ENCODE measurements at places on chromosomes 16 and 17.

DNA sequence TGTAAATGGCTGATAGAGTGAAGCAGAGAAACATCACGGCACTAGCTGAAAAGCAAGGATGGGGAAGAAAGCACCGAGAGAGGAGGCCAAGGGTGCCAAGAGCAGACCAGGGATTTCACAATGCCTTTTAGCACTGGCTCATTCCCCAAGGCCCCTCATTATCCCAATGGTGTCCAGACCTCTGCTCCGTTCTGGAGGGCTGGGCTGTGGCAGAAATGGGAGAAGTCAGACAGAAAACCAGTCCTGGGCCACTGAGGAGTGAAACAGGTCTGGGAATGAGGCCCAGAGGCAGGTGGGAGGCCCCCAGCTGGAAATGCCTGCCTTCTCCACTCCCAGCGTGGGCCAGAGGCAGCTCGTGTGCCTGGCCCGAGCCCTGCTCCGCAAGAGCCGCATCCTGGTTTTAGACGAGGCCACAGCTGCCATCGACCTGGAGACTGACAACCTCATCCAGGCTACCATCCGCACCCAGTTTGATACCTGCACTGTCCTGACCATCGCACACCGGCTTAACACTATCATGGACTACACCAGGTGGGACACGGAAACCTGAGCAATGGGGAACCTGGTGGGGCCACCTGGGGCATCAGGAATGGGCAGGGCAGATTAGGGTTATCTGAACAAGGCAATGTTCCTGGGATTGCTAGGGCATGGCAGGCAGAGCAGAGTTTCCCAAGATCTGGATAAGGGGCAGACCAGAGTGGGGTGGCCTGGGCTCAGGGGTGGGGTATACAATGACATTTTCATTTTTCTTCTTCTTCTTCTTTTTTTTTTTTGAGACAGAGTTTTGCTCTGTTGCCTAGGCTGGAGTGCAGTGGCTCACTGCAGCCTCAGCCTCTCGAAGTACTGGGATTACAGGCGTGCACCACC lies 20.3 kb downstream of the ANKRD40 start:
- DNase-seq = no peak

- no peak for DNase-seq
Measured at GRCh38 chr17:32970281-32970680, 21.4 kb upstream of the SPACA3 start.

DNA sequence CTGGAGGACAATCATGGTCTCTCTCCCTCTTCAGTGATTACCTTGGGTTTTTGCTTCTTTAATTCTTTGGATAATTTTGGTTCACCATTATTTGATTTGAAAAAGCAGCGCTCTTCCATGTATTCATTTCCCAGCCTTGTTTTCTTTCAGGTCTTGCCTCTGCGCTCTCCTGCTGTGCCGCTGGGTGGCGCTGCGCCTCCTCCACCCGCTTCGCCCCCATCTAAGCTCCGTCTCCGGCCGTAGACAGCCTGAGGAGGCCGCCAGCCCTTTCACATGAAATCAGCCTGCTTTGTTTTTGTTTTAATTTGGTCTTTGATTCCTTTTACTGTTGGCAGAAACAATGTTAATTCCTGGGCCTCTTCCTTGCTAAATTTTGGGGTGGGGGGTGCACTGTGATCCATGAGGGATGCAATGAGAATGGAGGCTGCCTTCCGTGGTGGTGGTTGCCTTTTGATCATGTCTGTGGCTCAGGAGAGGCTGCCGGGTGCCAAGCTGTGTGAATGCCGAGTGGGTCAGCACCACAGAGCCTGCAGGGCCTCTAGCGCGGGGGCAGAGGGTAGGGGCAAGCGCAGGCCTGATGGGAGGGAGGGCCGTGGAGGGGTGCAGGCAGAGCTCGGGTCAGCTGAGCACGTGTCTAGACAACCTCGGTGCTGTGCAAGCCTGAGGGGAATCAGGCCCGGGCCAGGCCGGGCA lies 64.1 kb downstream of the PLD6 start:
- DNase-seq = peak; percentile 14

GRCh38 chr16:11379420-11379819 lies 34.2 kb downstream of the RMI2 start:
- no peak for DNase-seq

GRCh38 chr16:27369806-27370205 lies 32.2 kb upstream of the IL21R start:
- DNase-seq = no peak

GRCh38 chr17:58985971-58986370 lies 120.7 kb downstream of the TRIM37 start:
- DNase-seq = no peak

DNA sequence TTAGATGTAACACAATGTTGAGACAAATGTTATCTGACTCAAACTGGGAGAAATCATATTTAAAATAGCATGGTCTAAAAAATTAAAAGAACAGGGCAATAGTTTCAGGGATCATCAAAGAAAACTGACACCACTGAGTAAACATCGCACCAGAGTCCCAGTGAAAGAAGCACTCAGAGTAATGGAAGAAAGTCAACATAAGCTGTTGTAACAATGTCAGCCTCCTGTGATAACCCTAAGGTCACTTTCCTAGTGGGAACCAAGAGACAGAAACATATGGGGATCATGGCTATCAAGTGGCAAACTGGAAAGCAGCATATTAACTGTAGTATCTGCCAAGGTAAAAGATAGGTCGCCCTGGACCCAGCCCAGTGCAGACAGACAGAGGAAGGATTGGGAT lies 160.8 kb downstream of the CA10 start:
- no peak for DNase-seq

DNA sequence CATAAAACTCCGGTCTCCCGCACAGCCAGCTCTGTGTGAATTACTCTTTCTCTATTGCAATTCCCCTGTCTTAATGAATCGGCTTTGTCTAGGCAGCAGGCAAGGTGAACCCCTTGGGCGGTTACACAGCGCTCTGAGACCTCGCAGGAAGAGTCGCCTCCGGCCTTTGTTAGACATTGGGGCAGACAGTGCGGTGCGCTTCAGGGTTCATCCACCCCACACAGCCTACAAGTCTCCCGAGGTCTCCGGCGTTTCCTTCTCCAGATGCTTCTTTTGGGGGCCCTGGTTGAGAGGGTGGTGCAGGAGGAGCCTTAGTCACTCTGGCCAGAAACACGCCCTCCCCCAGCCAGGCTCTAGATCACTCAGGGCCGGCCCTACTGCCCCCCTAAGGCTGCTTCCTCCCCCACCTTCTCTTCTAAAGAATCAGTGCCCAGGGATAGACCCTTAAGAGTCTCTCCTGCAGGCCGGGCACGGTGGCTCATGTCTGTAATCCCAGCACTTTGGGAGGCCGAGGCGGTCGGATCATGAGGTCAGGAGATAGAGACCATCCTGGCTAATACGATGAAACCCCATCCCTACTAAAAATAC lies 1.7 kb upstream of the MSRB1 start:
- no peak for DNase-seq

DNA sequence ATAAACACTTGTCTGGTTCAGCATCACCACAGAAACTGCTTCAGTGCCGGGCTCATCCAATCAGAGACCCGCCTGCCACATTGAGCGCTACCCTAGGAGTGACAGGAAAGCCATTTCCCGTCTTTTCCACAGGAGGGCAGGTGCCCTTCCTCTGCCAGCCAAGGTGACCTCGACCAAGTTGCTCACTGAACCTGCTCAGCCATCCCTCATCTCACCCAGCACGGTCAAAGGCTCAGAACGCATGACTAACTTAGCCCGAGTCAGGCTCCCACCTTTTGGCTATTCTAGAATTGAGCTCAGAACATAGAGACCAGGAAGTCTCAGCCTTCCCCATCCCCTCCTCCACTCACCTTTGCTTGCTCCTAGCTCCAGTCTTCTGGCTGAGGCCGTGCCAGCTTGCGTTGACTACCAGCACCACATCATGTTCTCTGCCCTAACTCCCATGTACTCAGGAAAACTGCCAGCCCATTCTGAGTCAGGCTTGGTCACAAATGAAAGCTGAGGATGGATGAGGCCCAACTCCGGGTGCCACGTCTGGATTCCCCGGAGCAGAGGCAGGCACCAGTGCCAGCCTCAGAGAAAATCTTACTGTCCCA lies 15.6 kb downstream of the MRPS23 start:
- DNase-seq = no peak

DNA sequence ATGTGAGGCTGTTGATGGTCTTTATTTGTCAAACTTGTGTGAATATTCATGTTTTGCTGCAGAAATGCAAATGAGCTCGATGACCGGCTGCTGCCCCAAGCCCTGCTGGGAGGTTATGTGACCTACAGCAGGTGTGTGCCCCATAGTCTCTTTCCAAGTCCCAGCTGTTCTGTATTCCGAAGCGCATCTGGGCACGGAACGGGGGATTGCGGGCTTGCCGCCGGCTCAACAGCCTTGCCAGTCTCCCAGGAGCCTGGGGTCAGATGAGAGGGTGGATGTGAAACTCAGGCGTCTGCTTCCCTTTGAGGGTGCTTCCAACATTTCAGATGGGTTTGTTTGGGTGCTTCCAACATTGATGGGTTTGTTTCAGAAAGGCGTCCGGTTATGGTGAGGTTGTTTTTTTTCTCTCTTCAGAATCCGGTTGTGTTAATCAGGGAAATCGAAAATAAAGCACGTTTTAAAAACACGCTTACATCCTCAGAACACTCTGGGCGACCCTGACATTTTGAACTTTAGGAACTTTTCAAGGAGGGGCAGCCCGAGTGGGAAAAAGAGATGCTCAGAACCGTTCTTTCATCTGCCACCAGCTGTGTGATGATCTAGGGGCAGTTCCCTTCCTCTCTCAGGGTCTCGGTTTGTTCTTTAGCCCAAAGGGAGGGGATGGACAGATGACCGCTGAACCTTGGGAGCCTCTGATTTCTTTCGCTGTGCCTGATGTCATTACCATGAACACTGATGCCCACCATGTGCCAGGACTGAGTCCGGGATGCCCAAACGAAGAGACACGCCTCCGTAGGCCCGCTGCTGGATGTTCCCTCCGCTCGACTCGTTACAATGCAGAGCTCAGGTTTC lies 47.8 kb upstream of the AMZ2 start:
- DNase-seq = no peak

GRCh38 chr17:31787857-31788570 lies 71.0 kb downstream of the COPRS start:
- DNase-seq = no peak
